ENCODE measurements at places on chromosomes 2 and 18.

DNA sequence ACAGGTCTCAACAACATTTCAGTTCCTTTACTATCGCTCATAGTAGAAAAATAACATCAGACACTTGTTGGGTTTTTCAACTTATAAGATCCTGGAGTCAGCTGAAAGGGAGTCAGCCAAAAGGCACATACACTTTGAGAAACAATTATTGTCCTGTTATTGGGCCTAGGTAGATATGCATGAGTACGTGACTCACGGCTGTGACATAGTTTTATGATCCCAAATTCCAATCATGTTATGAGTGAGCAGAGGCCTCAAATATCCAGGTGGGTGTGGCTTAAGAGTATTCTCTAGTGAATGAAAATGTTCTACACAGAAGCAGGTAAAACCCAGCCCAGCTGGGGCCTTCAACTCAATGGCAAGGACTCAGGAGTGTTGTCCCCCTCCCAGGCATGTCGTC, 27.2 kb downstream of the SERPINB8 start:
- no peak for DNase-seq

GRCh38 chr18:52615943-52616342, 275.9 kb downstream of the DCC start:
- DNase-seq, result no peak

DNA sequence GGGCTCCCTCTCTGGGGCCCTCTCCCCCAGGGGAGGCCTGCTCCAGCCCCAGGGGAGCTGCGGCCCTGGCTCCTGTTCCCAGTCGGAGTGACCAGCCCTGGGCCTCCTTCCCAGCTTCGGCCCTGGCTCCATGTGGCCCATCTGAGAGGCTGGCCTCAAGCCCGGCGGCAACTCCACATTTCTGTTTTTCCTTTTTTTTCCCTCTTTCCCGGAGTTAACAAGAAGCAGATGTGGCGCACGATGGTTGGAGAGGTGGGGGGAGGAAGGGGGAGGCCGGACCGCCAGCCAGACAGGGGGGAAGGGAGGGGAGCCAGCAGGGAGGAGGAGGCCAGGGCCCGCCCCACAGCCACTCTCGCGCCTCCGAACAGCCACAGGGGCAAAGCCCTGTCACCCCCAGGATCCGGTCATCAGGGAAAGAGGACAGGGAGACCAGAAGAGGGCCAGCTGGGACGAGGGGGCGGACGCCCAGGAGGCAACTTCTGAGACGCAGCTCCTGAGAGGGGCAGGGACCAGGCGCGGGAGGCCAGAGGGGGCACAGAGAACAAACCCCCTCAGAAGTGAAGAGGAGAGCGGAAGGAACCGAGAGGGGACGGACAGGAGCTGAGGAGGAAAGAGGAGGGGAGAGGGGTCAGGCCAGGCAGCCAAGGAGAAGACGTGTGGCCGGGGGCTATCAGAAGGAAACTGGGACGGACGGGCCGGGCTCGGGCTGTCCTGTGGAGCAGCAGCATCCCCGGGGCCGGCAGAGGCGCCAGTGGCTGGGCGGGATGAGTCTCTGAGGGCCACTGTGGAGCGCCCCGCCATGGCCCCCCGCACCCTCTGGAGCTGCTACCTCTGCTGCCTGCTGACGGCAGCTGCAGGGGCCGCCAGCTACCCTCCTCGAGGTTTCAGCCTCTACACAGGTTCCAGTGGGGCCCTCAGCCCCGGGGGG, at the start of gene EMILIN1:
TSS of gene EMILIN1 (plus strand) at position 349 of the 928 bp plus-strand sequence. CDS start at position 800, 451 bp downstream.
- no peak for DNase-seq

- no peak for DNase-seq
Measured at GRCh38 chr2:23354554-23354953, 30.4 kb upstream of the KLHL29 start.

GRCh38 chr2:1770566-1771380, 26.5 kb upstream of the PXDN start:
- no peak for DNase-seq

DNA sequence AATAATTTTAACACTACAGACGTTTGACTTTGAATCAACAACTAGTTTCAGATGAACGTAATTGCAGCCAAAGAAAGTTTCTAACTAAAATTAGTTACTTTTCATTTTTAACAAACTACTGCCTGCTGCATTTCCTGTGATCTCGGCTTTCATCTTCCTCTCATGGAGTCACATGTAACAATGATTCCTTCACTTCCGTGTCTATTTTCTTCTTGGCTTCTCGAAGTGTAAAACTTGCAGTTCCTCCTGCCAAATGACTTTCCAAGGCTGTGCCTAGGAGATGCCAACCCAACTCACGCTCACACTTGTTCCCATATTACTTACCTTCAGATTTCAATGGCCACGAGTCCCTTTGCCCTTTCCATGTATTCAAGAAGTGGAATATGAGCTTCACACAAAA, 1406.3 kb upstream of the CELF4 start:
- no peak for DNase-seq

- DNase-seq, result no peak
Measured at GRCh38 chr2:9467687-9468086, 6.7 kb upstream of the IAH1 start.

- DNase-seq, result no peak
Measured at GRCh38 chr2:209937893-209938292, 64.5 kb upstream of the RPE start.

DNA sequence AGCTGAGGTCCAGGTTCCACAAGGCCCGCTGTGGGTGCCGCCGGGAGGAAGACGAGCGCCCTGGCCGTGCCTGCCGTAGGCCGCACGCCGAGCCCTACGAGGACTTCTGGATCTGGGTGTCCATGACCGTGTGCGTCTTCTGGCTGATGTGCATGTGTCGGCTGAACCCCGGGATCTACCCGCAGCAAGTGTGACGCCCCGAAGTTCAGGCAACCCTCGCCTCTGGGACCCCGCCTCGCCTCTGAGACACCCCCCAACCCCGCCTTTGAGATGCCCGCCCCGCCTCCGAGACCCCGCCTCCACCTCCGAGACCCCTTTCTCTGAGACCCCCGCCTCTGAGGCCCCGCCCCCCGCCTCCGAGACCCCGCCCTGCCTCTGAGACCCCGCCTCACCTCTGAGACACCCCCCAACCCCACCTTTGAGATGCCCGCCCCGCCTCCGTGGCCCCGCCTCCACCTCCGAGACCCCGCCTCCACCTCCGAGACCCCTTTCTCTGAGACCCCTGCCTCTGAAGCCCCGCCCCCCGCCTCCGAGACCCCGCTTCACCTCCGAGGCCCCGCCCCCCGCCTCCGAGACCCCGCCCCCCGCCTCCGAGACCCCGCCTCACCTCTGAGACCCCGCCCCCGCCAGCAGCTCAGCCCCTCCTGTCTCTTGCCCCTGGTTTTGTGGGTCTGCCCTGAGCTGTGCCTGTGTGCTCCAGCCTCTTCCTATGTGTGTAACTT, 3.7 kb downstream of the RTP5 start:
- no peak for DNase-seq

- no peak for DNase-seq
Measured at GRCh38 chr2:231290321-231291015, 92.0 kb downstream of the ARMC9 start.

DNA sequence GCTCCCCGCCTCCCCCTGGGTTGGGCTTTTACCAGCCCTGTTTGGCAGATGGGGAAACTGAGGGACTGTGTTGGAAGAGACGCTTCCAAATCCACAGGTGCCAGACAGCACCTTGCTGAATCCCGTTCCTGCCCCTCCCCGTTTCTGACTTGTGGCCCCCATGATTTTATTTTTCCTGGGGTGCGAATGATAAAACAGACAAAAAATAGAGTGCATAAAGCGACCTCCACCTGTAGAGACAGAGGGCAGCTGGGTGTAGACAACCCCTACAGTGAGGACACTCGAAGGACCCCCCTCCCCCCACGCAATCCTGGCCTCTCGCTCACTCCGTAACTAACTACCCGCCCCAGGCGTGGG, 2.2 kb upstream of the CTDSP1 start:
- no peak for DNase-seq

GRCh38 chr18:24669015-24669414, 208.6 kb downstream of the HRH4 start:
- DNase-seq, result no peak

- DNase-seq, result no peak
Measured at GRCh38 chr2:85064927-85065577, 68.1 kb upstream of the TCF7L1 start.

DNA sequence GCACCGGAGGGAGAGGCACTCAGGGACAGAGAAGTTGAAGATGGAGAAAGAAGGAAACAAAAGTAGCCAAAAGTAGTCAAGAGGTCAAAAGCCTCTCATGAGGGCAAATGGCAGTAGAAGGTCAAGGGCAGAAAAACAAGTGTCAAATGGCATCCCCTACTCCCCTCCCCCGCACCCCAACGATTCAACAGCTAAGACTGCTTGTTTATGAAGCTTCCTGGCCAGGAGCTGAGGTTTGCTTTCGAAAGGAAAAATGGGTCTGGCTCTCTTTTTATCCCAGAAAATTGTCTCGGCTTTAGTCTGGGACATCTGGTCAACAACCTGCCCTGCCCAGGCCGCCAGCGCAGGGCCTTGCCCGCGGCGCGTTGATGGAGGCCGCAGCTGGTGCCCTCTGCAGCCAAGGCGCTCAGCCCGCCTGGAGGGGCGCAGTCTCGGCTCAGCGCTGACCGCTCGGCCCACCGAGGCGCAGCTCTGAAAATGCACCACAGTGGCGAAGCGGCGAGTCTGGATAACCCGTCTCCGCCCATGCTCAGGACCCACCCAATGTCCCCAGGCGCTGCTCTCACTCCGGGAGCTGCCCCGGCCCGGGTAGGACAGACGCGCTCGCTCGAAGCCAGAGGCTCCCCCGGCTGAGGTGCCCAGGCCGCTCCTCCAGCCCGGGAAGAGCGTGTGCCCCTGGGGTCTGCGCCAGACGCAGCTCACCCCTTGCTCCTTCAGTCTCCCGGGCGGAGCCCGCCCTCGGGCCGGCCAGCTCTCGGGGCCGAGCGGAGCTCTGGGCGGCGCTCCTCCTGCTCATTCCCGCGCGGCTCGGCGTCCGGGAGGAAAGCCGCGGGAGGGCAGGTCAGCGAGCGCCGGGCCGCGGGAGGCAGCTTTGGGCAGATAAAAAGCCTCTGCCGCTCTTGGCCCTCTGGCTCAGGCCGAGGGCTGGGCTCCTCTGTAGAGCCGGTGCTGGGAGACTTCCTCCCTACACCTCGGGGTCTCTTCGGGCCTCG, 1.8 kb upstream of the TBR1 start:
- no peak for DNase-seq

- DNase-seq, result no peak
Measured at GRCh38 chr2:26017464-26018183, 16.3 kb upstream of the RAB10 start.

- DNase-seq, result no peak
Measured at GRCh38 chr18:45109271-45109670, 428.6 kb downstream of the SETBP1 start.

DNA sequence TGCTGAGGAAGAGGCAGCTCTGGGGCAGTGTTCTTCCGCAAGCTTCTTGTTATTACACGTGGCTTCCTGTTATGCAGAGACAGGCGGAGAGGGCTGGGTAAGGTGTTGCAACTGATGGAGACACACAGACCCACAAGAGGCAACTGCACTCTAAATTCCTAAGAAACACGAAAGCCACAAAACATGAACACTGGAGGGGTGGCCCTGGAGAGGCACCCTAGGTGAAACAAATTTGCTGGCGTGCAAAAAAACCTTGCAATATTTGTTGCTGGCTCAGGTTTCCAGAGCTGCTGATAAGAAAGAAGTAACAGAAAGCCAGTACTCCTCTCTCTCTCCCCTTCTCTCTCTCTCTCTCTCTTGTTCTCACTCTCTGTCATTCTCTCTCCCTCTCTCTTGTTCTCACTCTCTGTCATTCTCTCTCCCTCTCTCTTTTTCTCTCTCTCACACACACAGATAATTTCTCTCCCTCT, 31.8 kb downstream of the ARHGAP25 start:
- no peak for DNase-seq

DNA sequence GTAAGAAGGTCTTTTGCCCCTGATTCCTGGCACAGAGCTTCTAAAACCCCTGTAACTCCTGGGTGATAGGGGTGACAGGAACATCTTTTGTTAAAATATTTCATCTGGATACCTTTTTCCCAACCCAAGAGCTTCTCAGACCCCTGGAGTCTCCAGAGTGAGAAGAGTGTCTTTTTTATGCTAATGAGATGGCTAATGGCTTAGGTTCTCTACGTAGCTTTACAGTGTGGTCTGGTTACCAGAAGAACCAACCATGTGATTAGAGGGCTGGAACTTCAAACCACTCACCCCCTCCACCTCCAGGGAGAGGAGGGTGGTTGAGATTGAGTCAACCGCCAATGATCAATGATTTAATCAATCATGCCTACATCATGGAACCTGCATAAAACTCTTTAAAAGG, 16.2 kb upstream of the DCC start:
- no peak for DNase-seq

DNA sequence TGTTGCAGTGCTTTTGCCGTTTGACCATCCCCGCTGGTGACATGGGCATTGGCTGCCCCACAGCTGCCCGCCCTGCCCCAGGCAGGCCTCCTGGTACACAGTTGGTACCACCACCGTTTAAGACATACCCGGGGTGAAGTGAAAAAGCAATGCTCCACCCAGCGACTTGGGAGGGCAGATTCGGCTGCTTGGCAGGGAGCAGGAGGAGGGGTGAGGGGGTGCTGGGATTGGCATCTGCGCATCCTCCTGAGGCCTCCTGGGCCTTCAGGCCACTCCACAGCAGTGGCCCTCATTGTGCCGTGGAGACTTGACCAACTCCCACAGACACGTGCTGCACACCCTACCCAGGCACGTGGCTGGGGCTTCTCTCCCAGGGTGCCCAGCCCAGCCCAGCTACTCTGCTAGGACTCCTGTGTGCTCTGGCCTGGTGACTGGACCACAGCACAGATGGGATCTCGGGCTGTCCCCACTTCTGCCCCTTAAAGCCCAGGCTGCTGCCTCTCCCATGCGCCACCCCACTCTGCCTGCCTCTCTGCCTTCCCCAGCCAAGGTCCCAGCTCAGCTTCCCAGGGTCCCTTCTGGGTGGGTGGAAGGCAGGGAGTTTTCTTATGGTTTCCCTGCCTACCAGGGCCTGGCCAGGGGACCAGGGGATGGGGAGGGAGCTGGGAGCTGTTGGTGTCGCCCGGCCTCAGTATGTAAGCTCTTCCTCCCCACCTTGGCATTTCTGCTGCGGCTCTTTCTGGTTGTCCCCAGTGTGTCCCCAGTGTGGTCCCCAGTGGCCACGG, 157.0 kb upstream of the HS6ST1 start:
- no peak for DNase-seq

GRCh38 chr2:102025583-102026267, 34.0 kb downstream of the IL1R2 start:
- no peak for DNase-seq

DNA sequence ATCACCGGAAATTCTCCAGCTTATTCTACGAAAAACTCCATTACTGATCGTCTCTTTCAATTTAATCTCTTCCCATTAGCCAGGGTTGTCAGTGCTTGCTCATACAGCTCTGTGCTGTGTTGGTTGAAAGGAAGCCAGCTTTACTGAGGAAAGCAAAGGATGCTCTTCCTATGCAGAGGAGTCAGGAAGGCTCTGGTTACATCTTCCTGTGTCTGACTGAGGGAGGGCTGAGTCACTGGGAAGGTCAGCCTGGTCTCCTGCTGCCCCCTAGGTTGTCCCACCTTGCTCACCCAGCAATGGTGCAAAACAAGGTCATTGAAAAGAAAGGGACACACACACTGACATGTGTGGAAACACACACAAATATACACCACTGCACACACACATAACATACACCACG, 975.6 kb downstream of the DCDC2C start:
- DNase-seq, result no peak

All from activated naive CD8-positive, alpha-beta T cell treated with anti-CD3 and anti-CD28 coated beads, Interleukin-2, amount 50 U/mL, for 16 hours (primary cell).